Activated CD4-positive, alpha-beta T cell treated with anti-CD3 and anti-CD28 coated beads, Interleukin-2, amount 50 U/mL, for 24 hours (primary cell): ENCODE measurements at places on chromosomes 12 and 14.

- DNase-seq: no peak
These were observed 4.7 kb upstream of the SLC2A14 start for GRCh38 chr12:7877420-7877819.

GRCh38 chr12:84875241-84875640 is 37.4 kb downstream of the SLC6A15 start:
- DNase-seq: no peak

DNA sequence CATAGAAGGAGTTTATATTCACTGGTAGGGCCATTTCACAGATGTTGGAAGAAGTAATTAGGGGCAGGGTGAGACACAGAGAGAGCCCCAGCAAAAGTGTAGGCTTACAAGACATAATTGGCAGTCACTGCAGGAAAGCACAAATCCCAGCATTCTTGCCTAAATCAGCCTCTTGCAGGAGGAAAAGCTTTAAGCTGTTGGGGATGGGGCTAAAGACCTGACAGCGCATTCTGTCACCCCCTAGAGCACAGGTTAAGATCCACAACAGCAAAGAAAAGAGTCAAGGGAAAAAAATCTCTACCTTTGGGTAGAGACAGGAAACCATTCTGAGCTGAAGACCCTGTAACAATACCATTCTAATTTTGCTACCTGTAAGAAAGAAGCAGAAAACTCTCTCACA is 409.0 kb downstream of the DAD1 start:
- no peak for DNase-seq

DNA sequence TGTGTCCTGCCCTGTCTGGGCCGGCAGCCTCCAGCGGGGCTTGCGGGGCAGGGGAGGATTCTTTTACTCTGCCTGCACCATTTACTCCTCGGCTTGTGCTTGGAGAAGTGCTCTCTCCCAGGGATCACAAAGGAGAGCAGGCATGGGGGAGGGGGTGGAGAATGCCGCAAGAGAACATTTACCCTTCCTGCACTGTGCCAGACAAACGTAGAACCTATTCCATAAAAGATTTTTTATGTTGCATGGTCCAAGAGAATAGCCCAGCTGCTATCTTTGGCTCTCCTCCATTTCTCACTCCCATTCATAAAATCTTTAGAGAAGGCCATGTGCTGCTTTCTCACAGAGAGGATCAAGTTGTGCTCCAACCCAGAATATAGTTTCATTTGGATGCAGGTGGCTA is 159.4 kb downstream of the SPTSSA start:
- no peak for DNase-seq

DNA sequence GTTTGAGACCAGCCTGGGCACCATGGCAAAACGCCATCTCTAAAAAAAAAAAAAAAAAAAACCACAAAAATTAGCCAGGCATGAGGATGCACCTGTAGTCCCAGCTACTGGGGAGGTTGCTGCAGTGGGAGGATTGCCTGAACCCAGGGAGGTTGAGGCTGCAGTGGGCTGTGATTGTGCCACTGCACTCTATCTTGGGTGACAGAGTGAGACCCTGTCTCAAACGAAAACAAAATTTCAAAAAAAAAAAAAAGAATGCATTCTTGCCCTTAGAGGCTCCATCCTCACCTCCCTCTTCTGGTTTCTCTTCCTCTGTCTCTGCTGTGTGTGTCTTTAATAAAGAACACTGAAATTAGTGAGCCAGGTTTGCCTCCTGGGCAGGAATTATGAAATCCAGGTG is 107.8 kb downstream of the VCPKMT start:
- DNase-seq: no peak

- DNase-seq: no peak
These were observed 192.6 kb upstream of the HMGA2 start for GRCh38 chr12:65631621-65632111.

DNA sequence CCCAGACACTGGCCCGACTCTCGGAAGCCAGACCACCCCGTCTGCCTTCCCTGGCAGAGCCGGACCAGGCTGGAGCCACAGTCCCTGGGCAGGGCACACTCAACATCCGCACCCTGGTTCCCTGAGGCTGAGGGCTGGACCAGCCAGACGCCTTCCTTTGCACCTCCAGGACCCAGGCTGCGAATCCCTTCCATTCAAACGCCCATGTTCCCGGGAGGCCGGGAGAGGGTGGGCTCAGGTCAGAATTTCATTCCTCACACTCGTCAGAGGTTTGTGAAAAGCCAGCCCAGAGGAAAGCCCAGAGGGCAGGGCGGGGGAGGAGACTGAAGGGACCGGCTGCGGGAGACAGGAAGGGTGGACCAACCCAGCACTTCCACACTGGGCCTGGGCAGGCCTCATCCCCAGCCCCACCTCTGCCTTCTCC is 58.7 kb downstream of the LRRC74A start:
- DNase-seq: no peak
